K562 (cell line): ENCODE measurements at places on chromosomes 16 and 17.
A peak's percentile ranks its signal among the peaks of the same experiment; 100 is the strongest.

- DNase-seq, result no peak
- H3K4me1 ChIP-seq, result no peaks in the 10 kb centered on the region
- no peaks in the 10 kb centered on the region for H3K36me3 ChIP-seq
- no peak overlapping the region for H3K4me3 ChIP-seq
These were observed 100.1 kb downstream of the IRF8 start for GRCh38 chr16:85998868-85999729.

DNA sequence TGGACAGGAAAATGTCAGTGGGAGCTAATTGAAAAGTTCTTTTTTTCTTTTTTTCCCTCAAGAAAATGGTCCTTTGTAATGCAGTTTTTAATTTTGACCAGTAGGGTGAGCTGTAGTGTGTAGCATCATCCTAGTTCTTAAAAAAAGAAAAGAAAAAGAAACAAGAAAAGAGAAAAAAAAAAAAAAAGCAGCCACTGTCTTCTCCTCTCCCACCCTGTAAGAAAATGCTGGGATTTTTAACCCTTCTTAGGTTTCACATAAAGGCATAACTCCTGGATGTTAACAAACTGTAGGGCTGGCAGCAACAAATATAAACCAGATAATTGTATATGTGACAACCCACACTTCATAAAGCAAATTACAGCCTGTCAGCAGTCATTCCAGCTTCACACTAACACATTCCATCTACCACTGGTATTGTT is 78.1 kb downstream of the SKAP1 start:
- peak; percentile 40 for DNase-seq
- H3K4me1 ChIP-seq, result peaks cover 2% of the 10 kb centered on the region; the same call in 1 of the 3 replicates
- no peaks in the 10 kb centered on the region for H3K36me3 ChIP-seq
- H3K4me3 ChIP-seq, result no peak overlapping the region
- H3K27ac ChIP-seq, result no peak overlapping the region
- H3K27me3 ChIP-seq, result no peaks in the 10 kb centered on the region

DNA sequence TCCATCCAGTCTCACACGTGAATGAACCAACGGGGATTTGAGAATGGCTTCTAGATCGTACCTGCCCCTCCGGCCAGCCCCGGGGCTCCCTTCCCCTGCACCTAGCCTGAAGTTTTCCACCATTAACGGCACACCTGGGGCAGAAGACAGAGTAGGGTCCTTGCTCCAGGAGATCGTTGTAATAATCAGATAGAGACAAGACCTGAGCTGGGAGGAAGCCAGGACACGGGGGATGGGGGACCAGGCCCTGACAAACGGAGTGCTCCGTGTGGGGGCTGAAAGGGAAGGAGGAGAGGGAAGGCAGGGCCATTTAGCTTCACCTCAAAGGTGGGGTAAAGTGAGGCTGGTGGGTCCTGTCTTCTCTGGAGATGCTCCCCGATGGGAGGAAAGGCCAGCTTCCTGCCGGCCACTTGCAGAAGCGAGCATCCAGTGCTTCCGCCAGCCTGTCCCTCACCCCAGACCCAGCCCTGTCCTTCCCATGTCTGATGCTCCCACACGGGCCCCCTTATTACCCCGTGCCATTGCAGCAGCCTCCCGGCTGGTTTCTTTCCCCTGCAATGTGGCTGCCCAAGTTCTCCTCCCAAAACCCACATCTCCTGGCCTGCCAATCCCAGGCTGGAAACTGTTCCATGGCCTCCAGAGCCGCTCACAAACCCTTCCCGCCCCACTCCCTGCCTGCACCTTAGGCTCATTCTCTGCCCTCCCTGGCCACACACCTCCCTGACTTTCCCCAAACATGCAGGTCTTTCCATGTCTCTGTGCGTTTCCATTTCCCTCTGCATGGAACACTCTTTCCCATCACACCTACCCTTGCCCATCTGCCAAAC is 79.3 kb downstream of the MRC2 start:
- no peak overlapping the region for H3K4me3 ChIP-seq
- no peak for DNase-seq
- H3K4me1 ChIP-seq, result peaks cover 17% of the 10 kb centered on the region
- H3K27me3 ChIP-seq, result peaks cover 49% of the 10 kb centered on the region
- no peaks in the 10 kb centered on the region for H3K36me3 ChIP-seq

- H3K4me3 ChIP-seq, result no peak overlapping the region
- H3K27me3 ChIP-seq, result peaks cover 22% of the 10 kb centered on the region; the same call in 2 of the 3 replicates
- no peaks in the 10 kb centered on the region for H3K36me3 ChIP-seq
- DNase-seq, result no peak
- H3K27ac ChIP-seq, result no peak overlapping the region
These were observed 46.0 kb downstream of the SLC7A5 start for GRCh38 chr16:87823181-87823929.

DNA sequence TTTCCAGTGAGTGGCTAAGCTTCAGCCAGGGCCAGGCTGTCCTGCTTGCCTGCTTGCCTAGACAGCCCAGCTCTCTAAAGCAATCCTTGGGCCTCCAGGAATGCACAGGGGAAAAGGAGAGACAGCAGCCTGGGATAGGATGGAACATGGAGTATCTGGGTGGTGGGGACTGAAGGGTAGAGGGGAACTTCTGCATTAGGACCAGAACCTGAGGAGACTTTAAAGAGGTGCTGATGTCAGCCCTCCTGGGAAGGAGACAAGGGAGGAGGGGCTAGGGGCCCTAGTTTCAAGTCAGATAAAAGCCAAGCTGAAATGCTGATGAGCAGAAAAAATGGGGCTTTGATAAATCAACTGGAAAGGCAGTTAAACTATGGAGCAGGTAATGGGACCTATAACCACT is 1.8 kb downstream of the HOXB7 start:
- H3K27me3 ChIP-seq, result no peaks in the 10 kb centered on the region
- no peak for DNase-seq
- H3K4me3 ChIP-seq, result no peak overlapping the region
- H3K4me1 ChIP-seq, result peaks cover 26% of the 10 kb centered on the region
- H3K27ac ChIP-seq, result peak overlapping the region; percentile 86
- H3K36me3 ChIP-seq, result peaks cover 12% of the 10 kb centered on the region; the same call in 1 of the 3 replicates

DNA sequence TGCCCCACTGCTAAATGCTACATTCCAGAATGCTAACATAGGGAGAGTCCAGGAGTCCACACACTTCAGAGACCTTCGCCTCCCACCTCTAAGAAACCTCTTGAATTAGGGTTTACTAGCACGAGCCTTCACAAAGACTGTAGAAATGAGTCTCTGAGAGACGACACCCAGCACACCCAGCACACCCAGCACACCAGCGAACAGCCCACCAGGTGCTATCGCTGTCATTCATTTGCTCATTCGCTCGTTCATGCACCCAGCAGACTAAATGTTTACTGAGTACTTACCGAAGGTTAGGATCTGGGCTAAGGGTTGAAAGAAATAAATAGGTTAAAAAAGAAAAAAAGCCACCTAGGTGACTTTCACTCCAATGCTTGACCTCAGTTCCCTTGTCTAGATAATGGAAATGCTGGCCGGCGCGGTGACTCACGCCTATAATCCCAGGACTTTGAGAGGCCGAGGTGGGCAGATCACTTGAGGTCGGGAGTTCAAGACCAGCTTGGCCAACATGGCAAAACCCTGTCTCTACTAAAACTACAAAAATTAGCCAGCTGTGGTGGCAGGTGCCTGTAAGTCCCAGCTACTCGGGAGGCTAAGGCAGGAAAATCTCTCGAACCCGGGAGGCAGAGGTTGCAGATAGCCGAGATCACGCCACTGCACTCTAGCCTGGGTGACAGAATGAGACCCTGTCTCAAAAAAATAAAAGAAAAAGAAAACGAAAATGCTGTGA is 100.8 kb downstream of the ADCY9 start:
- no peak overlapping the region for H3K27ac ChIP-seq
- H3K4me3 ChIP-seq, result no peak overlapping the region
- no peaks in the 10 kb centered on the region for H3K36me3 ChIP-seq
- H3K27me3 ChIP-seq, result peaks cover 44% of the 10 kb centered on the region
- DNase-seq, result peak; percentile 27

GRCh38 chr16:66427036-66427860 is at the start of gene BEAN1:
BEAN1 (plus strand) TSS chr16:66427295; CDS start chr16:66437677, 10,382 bp downstream.
- no peaks in the 10 kb centered on the region for H3K4me1 ChIP-seq
- peak; percentile 42 for DNase-seq
- H3K27ac ChIP-seq, result no peak within 1 kb of the TSS
- H3K36me3 ChIP-seq, result no peaks in the 10 kb centered on the region
- H3K27me3 ChIP-seq, result peaks cover 22% of the 10 kb centered on the region
- no peak within 1 kb of the TSS for H3K4me3 ChIP-seq

DNA sequence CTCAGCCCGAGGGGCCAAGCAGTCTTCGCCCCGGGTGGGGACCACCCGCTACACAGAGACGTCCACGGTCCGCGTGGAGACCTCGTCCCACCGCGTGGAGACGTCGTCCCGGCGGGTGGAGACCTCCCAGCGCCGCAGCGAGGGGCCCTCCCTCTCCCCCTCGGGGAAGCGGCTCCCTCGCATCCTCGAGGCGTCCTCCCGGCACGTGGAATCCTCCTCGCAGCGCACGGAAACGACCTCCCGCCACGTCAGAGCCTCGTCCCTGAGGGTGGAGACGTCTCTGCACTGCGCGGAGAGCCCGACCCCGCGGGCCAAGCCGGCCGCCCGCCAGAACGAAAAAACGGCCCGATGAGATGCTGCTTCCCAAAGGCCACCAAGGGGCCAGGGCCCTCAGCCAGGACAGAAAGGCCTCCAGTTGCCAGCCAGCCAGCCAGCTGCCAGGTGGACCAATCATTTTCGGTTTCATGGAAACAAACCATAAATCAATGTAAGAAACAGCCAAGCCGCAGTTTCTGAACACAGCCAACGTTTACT is 424 bp downstream of the C17orf100 start:
- H3K27ac ChIP-seq, result peak overlapping the region; percentile 71; the same call in 2 of the 3 replicates
- peaks cover 29% of the 10 kb centered on the region for H3K36me3 ChIP-seq
- no peak for DNase-seq
- peaks cover 14% of the 10 kb centered on the region for H3K4me1 ChIP-seq
- H3K27me3 ChIP-seq, result no peaks in the 10 kb centered on the region
- H3K4me3 ChIP-seq, result peak overlapping the region; percentile 61
